ENCODE measurements at places on chromosomes 4 and X. TPM values are rescaled to one million over a fixed set of nuclear protein-coding genes. Genes with fewer than 3 reads are reported as not detected.
A peak's percentile ranks its signal among the peaks of the same experiment; 100 is the strongest.

DNA sequence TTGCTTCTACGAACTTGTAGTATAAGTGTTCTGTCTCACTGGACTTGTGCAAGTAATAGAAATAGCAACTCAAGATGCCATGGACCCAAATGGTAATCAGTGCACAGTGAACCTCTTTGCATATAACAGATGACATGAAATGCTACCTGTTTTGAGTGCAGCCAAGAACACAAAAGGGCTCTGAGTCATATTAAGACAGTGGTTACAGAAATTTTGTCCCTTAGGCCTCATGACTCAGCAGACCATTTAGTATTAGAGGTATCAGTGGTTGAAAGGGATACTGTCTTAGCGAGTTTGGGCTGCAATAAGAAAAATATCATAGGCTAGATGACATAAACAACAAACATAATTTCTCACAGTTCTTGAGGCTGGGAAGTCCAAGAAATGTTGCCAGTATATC, 502.9 kb upstream of the PCDH10 start:
- no peaks in the 10 kb centered on the region for H3K27me3 ChIP-seq
- H3K27ac ChIP-seq, result no peak overlapping the region
- H3K4me1 ChIP-seq, result no peaks in the 10 kb centered on the region
- H3K4me3 ChIP-seq, result no peak overlapping the region
- no peaks in the 10 kb centered on the region for H3K36me3 ChIP-seq
- DNase-seq, result no peak

DNA sequence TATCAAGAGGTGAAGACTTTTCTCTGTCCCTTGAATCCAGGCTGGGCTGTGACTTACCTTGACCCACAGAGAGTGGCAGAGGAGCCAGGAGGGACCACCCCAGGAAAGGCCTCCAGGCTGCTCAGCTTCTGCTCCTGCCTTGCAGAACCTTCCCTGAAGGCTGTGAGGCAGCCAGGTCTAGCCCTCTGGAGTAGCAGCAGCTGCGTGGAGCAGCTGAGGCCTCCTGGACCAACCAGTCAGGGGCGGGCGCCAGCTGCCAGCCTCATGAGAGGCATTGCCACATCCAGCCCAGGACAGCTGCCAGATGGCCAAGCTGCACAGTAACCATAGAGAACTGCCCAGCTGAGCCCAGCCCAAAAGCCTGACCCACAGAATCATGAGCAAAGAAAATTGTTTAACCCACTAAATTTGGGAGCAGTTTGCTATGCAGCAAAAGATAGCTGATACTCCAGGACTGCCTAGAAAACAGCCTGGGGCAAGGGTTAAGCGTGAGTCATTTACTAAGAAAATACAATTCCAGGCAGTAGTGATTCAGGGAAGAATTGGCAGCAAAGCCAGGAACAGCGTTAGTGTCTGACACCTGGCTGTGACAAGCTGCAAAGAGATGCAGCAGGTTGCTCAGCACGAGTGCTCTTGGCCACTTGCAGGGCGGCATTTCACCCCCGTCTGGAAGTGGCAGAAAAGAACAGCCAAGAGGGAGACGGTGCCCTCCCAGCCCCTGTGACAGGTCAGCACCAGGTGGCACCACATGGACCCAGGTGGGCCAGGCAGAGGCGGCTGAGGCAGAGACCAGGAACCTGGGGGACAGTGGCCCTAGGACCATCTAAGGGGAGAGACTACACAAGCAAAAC, 14.7 kb upstream of the PDE6B start:
- no peaks in the 10 kb centered on the region for H3K36me3 ChIP-seq
- H3K4me3 ChIP-seq, result no peak overlapping the region
- no peak overlapping the region for H3K27ac ChIP-seq
- DNase-seq, result peak; percentile 49
- H3K27me3 ChIP-seq, result peaks cover 3% of the 10 kb centered on the region
- no peaks in the 10 kb centered on the region for H3K4me1 ChIP-seq

RTL3 gene
- not detected for total RNA-seq

DNA sequence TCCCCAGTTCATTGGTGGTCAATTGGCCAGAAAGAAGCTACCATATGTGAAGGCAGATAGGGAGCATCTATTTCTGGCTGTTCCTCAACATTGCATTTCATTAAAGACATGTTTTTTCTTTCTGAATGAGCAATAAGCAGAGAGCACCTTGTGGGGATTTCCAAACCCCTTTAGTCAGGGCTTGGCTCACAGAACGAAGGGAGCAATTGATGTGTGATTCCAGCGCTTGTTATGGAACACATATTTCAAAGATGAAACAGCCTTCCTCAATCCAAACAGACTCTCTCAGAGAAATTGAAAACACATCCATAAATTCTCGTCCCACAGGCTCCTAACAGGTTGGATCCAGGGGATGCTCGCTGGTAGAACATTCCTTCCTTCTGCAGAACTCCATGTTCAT, 84.1 kb downstream of the CLCN4 start:
- no peak overlapping the region for H3K27ac ChIP-seq
- no peaks in the 10 kb centered on the region for H3K27me3 ChIP-seq
- no peak for DNase-seq
- no peaks in the 10 kb centered on the region for H3K4me1 ChIP-seq
- H3K36me3 ChIP-seq, result no peaks in the 10 kb centered on the region
- no peak overlapping the region for H3K4me3 ChIP-seq

UNC5C gene
- 16.0 TPM for total RNA-seq

Measured in hepatocyte (in vitro differentiated cells).